ENCODE measurements at places on chromosomes 6 and 20.
A peak's percentile ranks its signal among the peaks of the same experiment; 100 is the strongest.

DNA sequence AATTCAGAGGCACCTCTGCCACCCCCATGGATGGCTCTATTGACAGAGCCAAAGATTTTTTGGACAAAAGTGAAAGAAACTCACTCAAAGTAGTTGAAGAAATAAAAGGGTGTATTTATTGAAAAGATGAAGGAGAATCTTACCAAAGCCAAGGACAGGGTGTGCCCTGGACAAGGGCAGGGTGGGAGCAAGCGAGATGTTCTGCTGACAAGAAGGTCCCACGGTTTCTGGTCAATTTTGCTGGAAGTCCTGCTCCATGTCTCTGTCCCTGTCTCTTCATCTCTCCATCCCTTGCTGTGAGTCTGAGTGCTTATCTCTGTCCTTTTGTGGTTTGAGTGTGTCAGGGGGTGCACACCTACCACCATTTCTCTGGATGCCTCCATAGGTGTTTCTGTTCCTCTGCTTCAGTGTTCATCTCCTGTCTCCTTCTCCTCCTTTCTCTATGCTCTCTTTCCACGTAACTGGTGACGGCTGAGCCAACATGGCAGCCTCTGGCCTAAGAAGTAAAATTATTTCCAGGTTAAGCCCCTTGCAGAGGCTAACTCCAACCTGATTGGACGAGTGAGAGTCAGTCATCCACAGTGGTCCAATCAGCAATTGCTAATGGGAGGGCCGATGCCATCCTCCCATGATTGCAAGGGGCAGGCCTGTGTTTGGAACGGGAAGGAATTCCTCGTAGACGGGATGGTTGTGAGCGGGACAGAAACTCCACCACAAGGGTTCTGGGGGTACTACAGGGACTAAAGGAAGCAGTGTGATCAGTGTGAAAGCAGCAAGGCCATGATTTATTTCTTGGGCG, 502.1 kb upstream of the CDH4 start:
- DNase-seq, result no peak

DNA sequence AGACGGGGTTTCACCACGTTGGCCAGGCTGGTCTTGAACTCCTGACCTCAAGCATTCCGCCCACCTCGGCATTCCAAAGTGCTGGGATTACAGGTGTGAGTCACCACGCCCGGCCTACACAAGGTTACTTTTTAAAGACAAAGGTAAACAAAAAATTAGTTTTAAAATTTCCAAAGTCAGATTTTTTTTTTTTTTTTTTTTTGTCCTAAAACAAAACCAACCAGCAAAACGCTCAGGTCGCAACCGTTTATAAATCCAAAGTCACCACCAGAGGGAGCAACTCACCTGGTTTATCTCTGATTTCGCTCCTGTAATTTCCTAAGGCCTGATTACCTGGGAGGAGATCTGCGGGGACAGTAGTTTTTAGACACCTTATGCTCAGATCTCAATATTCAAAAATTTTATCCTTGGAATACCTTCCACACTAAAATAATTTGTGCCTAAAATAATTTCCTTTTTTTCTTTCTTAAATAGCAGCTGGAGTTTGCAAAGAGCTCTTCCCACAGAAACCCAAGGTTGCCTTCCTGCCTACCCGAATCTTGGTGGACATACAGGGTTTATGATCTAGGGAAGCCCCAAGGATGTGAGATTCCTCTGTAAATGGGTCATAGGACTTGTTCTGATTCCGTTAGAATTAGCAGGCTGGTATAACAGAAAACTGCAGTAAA, 19.8 kb upstream of the TREM1 start:
- DNase-seq, result peak; percentile 18

- DNase-seq, result no peak
Measured at GRCh38 chr6:4802312-4802935, 26.2 kb downstream of the CDYL start.

- no peak for DNase-seq
Measured at GRCh38 chr20:3046677-3047462, 1.0 kb downstream of the MRPS26 start.

- DNase-seq, result no peak
Measured at GRCh38 chr6:30820193-30820592, 64.1 kb upstream of the DDR1 start.

- DNase-seq, result no peak
Measured at GRCh38 chr6:39493777-39494176, 171.3 kb upstream of the KCNK16 start.

DNA sequence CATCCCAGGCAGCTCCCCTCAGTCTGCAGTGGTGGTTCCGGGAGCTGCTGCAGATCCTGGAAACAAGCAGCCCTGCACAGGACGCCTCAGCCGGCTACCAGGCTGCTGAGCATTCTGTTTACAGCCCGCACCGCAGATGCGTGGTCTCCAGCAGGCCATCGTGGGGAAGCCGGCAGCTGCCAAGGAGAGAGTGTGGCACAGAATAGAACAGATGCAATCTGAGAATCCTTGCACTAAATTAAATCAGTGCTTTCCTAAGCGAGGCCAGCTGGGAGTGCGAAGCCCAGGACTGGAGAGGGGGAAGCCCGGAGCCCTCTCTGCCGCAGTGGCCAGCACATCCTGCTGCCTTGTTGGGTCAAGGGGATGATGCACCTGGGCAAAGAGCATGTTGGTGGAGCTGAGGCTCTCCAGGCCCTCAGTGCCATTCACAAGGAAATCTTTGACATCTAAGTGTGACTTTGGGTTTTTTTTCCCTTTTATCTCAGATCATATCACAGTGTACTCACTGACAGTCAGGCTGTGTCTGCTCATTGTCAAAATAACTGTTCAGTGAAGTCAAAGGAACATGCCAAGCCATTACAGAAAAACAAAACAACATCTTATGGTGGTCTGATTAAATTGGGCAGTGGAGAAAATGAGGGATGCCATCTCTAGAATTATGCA, 118.1 kb downstream of the SYNDIG1 start:
- no peak for DNase-seq

GRCh38 chr6:149961728-149962425, 1.9 kb upstream of the ULBP1 start:
- no peak for DNase-seq

DNA sequence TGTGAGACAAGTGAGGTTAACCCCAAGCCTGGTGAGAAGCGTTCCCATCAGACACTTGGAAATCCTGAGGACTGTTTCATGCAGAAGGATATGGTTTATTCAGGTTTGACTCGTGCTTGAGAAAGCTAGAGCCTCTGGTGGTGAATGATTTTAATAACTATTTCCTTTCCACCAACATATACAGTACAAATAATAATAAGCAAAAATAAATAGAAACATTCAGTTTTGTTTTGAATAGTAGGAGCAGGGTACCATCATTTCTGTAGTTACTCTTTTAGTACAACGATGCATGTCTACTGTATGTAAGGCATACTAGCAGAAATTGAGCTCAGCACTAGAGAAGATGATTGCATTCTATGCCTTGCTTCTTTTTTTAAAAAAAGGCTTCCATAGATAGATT, 33.5 kb downstream of the PLG start:
- no peak for DNase-seq

- DNase-seq, result no peak
Measured at GRCh38 chr6:36098920-36099647, 31.2 kb upstream of the MAPK13 start.

DNA sequence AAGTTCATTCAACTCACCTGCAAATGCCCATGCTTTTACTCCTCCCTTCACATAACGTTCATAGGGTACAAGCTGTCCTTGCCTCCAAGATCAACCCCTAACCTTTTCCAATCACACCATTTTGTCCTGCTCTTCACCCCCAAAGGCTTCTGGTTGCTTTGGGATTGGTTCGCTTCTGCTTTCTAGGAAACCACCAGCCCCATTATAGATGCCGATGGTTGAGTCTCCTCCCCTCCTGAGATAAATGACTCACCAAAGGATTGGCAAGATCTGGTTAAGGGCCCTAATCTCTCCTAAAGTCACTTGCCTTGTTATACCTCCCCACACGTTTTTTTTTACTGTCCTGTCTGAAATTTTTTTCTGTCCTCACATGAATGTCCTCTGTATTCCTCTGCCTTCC, 311.4 kb downstream of the HACE1 start:
- DNase-seq, result no peak

DNA sequence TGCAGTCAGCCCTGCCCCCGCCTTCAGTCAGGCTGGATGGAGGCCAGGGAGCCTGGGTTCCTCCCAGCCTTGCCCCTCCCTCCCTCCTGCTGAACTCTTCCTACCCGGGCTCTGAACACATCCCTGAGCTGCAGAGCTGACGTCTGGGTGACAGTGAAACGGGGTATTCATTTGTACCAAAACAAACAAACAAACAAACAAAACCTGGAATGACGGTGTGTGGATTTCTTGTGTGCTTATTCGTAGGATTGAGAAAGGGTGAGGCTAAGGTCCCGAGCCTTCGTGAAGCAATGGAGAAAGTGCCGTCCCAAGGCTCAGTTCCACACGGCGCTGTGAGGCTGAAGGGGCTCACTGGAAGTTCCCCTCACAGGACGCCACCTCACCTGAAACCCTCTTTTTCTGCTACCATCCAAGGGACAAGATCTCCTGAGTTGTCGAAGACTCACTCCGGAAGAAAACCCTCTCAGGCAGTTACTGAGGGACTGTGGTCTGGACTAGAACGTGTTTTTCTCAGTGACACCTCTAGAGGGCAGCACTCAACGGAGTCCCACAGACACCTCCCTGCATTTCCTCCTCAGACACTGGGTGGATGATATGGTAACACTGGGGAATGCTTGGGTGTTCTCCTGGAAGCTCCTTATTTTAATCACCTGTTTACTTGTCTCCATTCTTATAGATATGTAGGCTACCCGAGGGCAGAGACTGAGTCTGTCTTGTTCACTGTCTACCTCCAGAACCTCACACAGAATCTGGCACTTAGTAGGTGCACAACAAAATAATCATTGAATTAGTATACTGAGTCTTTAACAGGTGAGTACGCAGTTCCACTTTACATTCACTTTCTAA, 27.3 kb downstream of the GSTA3 start:
- DNase-seq, result peak; percentile 48

DNA sequence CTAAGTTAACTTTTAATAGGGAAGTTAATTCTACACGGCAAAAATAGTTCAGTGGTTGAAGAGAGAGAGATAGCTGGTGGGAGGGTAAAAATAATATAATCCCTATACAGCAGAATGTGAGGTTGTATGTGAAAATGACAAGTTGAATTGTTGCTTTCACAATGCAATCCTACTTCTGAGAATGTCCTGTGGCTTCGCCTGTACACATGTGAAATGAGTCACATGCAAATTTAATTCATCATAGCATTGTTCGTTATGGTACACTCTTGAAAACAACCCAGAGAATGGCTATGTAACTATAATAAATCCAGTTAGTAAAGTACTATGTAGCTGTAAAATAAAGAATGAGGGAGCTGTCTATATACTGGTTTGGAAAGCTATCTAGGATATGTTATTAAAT, 46.0 kb upstream of the HINT3 start:
- DNase-seq, result no peak

DNA sequence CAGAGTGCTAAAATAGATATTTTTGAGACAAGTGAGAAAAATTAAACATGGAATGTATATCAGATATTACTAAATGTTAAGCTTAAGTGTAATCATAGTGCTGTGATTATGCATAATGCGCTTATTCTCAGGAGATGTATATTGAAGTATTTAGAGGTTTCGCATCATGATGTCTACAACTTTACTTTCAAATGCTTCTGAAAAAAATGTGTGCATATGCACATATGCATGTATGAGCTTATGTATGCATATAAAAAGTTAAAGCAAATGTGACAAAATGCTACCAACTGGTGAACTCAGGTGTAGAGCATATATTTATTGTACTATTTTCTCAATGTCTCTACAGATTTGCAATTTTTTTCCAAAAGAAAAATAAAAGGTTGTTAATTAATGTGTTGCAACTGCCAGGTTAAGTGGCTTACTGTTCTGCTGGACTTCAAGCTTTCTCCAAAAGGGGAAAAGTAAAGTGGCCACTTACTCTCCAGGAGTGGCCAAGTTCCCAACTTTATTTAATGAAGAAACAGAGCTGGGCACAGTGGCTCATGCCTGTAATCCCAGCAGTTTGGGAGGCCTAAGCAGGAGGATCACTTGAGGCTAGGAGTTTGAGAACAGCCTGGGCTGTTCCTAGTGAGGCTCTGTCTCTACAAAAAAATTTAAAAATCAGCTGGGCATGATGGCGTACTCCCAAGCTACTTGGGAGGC, 48.9 kb downstream of the B4GALT5 start:
- DNase-seq, result no peak

DNA sequence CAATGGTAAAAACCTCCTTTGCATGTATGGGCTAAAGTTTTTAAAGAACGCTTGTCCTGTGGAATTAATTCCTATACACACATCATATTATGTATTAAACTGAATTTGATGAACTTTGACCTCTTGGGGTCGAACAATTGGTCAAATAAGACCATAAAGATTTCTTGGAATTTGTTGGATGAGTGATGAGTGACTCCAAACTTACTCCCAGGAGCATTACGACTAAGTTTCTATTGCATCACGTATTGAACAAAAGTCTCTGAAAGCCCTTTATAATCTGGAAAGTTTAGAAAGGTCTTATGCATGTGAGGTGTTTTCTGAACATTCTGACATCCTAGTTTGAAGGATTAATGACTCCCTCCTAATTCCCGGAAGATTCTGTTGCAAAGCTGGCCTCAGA, 126.9 kb upstream of the BMP5 start:
- DNase-seq, result no peak

DNA sequence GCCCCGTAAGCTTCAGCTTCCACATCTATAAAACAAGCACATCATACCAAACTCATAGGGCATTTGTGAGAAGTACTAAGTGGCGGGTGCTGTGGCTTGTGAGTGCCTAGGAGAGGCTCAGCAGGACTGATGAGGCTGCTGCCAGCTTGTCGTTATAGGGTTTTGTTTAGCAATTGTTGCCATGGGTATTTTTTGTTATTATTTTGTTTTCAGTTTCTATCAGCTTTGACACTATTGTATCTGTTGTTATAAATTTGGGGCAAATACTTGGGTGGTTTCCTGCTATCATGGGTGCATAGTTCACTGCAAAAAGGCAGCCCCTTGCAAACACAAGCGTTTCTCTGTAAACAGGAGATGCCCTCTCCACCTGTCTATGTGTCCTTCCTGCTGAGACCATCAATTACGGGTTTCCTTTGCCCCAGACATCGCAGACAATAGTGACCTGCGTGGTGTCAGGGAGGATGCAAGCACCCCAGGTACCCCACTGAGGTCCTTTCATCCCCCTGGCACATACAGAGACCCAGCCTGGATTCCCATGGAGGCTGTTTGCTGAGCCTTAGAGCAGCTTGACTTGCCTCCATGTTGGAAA, 3.1 kb upstream of the CCDC167 start:
- DNase-seq, result no peak

All from stimulated activated CD8-positive, alpha-beta memory T cell treated with anti-CD3 and anti-CD28 coated beads, Interleukin-15, amount 100 ng/mL, for 1 hour (primary cell).